ENCODE measurements at places on chromosomes 7 and 10. TPM values are rescaled to one million over a fixed set of nuclear protein-coding genes. Genes with fewer than 3 reads are reported as not detected.

Gene MNX1
- 1.1 TPM for total RNA-seq

Gene ERVW-1
- not detected for total RNA-seq

Gene SEMA3C
- total RNA-seq = 8.9 TPM

- DNase-seq = no peak
Measured at GRCh38 chr10:13091801-13092200, 8.2 kb upstream of the OPTN start.

Gene CROT
- 42.2 TPM for total RNA-seq

DNA sequence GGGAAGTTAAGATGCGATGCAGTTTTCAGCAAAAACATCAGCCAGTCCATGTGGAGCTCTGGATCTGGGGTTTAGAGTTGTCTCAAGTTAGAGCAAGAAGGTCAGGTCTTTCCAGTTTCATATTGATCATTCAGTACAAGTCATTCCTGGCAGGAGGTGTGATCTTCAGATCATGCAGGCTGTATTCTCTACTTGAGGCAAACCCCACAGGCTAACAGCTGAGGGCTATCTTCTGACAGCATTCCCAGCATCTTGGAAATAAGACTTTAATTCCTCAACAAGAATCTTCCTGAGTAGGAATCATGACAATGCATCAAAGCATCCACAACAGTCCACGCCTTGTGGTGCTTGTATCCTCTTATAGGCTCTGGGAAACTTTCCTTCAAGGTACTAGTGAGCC, 94.9 kb upstream of the ZNF438 start:
- no peak for DNase-seq

- no peak for DNase-seq
Measured at GRCh38 chr10:86018735-86019058, 347.9 kb downstream of the GRID1 start.

GRCh38 chr10:118511711-118512110, 83.7 kb downstream of the PRLHR start:
- no peak for DNase-seq

Gene NPFFR1
- not detected for total RNA-seq

Gene TYW1
- 24.6 TPM for total RNA-seq

Gene CPVL
- 7.4 TPM for total RNA-seq

Gene AKR1C3
- total RNA-seq = 103 TPM

Data from esophagus squamous epithelium (tissue), 5 donors.